Activated effector memory CD4-positive, alpha-beta T cell treated with Interleukin-2 at 50 U/mL for 16 hours (primary cell): ENCODE measurements at places on chromosomes 7 and 10.

DNA sequence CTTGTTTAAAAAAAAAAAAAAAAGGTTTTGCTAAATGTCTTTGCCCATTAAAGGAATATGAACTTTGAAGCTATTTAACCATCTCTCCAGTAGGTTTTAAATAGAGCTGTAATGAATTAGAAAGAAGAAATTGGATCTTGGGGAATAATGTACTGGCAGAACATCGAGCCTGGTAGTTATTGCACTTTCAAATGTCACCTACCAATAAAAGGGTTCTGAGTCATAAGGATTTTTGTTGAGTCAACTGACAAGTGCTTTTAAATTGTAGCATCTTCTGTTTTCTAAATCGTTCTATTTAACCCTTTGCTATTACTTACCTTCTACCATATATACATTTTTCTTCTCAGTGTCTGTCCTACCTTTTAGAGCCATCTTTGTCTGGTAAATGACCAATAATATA is 10.7 kb downstream of the CUTC start:
- no peak for DNase-seq

DNA sequence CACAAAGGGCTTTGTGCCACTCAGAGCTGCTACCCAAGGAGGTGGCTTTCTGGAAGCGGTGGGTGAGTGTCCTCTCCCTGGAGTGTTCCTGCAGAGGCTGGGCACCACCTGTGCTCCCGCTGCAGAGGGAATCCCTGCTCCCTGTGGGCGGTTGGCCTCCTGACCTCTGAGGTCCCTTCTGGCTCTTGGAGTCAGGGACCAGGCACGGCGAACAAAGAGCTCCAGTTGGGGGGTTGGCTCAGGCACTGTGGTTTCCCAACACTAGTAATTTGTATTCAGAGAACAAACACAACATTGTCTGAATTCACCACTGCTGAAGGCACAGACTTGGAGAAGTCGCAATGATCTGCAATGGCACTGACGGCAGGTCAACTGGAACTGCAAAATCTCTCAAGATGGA is 328.9 kb downstream of the PRPF18 start:
- no peak for DNase-seq

- no peak for DNase-seq
Measured at GRCh38 chr10:29151005-29151404, 137.9 kb upstream of the LYZL1 start.

- DNase-seq, result no peak
Measured at GRCh38 chr7:50920031-50920635, 137.4 kb upstream of the GRB10 start.

DNA sequence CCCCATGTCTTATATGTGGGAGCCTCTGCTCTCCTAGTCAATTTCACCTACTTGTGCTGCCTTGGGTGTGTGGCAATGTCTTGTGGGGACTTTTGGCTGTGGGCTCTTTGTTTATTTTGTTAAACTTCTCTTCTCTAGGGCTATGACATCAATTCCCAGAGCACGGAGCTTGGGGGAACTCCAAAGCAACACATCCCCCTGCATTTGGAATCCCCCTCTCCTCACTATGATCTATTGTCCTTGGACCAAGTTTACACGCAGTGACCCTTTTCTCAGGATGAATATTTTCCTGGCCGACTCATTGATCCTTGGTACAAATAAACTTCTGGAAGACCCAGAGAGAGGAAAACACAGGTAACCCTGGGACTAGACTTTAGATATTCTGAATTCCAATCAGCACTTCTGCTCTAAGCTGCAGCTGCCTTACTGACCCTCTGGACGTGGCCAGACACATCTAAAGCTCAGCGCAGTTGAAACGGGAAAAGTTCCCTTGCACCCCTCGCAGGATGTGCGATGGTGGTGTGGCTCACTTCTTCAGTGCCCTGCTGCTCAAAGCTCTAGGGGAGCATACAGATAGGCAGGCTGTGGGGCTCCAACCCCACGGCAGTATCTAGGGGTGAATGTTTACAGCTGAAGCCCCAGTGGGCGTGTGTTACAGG is 110.8 kb downstream of the TMEM178B start:
- no peak for DNase-seq

GRCh38 chr7:138316421-138317043 is 143.5 kb upstream of the TRIM24 start:
- DNase-seq, result no peak
